ENCODE measurements at places on chromosomes 6 and 20.

- DNase-seq = no peak
These were observed 4.3 kb upstream of the DCBLD1 start for GRCh38 chr6:117477988-117478852.

DNA sequence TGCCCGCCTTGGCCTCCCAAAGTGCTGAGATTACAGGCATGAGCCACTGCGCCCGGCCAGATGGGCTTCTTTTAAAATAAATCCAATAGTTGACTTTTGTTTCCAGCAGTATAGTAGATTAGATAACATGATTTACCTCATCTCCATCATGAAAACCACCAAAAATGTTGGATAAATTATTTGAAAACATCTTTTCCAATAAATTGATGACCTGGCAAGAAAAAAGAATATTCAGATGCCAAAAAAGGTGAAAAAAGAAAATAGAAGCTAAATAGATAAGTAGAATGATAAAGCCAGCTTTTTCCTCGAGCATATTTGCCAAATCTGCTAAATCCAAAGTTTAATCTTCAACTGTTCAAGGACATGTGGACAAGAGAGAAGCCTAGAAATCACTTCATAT lies 109.2 kb downstream of the PHF3 start:
- no peak for DNase-seq

DNA sequence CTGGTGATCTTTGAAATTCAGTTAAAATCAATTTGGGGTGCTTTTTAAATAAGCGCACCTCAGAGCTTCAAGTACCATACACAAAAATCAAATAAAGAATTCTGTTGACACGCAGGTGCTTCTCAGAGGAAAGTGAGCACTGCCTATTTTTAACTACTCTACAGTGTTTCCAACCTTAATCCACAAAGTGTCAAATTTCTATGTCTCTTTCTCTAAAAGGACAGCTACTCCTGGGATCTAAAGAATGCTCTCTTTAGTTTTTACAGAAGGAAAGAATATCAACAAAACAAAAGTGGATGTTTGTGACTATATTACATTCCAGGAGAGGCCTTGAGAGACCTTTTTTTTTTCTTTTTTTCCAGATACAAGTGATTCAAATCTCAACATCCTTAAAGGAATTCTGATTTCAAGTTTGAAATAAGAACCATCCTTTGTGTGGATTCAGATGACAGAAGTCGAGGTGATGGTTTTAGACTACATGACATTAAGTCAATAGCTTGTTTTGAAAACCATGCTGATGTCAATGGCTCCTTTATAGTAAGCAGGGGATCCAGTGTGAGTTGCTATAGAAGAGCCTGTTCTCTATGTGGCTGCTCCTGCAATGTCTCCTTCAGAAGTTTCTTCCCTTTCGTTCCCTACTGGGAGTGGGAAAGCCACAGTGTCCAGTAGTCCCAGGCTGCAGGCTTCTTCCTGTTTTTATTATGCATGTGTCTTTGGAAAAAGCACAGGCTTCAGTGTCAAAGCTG lies 67.2 kb upstream of the DEFB112 start:
- DNase-seq = no peak

GRCh38 chr20:22312744-22313346 lies 271.5 kb downstream of the FOXA2 start:
- no peak for DNase-seq

DNA sequence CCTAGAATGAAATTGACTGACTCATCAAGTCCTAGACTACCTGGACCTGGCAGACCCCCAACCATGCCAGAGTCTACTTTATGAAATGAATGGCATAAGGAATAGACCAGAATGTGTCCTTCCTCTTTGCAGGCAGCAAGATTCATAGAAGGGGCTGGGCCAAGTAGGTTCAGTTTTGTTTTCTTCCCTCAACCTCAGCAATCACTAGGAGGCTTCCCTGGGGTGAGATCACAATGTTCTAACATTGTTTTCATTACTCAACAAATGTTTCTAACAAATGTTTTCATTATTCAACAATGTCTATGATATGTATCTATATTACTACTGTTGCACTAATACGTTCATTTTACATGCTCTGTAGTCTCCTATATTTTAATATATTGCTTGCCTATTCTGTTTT lies 8.4 kb upstream of the FAM162B start:
- no peak for DNase-seq

- DNase-seq = no peak
These were observed 54.9 kb downstream of the MYH7B start for GRCh38 chr20:35010405-35011192.

GRCh38 chr20:45008521-45009049 lies 42.3 kb downstream of the STK4 start:
- DNase-seq = no peak

- no peak for DNase-seq
These were observed 1.1 kb downstream of the HSF2 start for GRCh38 chr6:122400462-122401089.

DNA sequence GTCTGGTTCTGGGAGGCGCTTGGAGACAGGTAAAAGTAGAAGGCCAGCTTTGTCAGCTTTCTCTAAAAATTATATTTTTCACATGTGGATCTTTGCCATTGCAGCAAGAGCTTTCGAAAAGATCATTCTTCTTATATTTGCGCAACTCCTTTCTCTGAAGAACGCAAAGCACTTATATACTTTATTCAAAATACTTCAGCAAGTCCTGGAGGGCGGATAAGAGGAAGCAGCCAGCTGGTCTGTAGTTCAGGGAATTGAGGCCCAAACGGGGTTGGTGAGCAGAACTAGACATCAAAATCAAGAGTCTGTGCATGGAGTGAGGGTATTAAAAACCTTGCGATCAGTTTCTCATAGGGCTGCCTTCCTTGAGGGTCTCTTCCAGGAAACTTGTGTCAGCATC lies 182.3 kb downstream of the DTNBP1 start:
- DNase-seq = no peak

DNA sequence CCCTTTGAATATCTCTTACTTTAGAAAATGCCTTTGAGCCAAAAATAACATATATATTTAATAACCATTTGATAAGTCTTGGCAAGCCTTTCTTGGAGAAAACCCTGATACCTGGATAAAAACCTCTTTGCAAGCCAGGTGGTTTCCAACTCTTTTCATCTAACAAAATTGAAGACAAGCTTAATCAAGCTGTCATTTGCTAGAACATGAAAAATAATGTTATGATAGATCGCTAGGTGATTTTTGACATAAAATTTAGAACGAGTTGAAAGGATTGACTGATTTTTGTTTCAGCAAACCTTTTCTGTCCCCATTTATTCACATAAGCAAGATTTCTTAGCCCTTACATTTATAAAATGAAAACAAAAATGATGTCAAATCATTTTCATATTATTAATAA lies 44.6 kb downstream of the ABRACL start:
- no peak for DNase-seq

DNA sequence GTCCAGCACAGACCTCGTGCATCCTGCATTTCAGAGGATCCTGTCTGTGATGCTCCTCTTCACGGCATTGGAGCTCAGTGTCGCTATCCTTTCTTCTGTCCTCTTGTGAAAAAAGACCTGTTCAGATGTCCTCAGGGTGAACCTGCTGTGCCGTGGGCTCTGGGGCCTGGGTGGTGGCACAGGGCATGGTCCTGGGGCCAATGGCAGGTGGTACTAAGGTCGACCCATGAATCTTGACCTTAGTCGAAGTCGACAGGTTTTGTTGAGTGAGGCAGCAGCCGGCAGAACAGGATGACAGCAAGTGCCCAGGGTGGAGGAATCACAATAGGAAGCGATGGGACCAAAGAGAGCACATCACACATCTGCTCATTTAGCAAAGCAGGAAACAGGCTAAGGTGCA lies 22.0 kb upstream of the MAS1L start:
- DNase-seq = no peak

DNA sequence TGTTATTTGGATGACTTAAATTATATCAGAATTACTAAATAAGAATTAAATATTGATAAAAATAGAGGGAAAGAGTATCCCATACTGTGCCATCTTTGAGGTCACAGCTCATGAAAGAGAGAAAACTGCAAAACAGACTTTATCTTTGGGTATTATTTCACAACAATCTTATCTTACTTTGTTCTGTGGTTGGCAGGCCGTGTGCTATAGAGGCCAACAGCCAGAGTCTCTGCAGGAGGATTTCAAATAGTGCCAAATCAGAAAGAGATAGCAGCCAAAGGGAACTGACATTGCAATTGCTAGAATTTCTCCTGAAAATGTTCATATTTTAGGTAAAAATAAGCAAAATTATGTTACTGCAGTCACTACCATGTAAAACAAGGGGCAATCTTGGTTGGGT lies 354.2 kb downstream of the GRIK2 start:
- DNase-seq = no peak

DNA sequence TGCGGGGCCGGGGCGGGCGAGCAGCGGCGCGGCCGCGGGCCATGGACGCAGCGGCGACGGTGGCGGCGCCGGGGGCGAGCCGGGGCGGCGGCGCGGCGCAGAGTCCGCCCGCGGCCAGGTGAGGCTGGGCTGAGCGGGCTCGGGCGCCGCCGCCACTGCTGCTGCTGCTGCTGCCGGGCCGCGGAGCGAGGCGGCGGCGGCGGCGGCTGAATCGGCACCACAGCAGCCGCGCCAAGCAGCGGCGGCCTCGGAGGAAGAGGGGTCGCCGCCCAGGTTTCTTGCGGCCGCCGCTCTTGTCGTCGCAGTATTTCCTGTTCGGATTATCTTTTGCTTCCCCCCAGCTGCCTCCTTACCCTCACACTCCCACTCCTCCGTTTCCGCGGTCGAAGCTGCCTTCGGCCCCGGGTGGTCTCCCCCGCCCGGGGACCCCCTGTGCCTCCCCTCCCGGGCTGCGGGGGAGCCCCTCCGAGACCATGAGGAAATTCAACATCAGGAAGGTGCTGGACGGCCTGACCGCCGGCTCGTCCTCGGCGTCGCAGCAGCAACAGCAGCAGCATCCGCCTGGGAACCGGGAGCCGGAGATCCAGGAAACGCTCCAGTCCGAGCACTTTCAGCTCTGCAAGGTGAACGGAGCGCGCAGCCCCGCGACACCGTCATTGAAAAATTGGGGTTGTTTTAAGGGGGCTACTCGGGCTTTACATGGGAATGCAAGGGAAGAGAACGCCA lies at the start of gene STXBP5:
TSS of gene STXBP5 (plus strand) at position 358 of the 726 bp plus-strand sequence. CDS start at position 474, 116 bp downstream.
- no peak for DNase-seq

DNA sequence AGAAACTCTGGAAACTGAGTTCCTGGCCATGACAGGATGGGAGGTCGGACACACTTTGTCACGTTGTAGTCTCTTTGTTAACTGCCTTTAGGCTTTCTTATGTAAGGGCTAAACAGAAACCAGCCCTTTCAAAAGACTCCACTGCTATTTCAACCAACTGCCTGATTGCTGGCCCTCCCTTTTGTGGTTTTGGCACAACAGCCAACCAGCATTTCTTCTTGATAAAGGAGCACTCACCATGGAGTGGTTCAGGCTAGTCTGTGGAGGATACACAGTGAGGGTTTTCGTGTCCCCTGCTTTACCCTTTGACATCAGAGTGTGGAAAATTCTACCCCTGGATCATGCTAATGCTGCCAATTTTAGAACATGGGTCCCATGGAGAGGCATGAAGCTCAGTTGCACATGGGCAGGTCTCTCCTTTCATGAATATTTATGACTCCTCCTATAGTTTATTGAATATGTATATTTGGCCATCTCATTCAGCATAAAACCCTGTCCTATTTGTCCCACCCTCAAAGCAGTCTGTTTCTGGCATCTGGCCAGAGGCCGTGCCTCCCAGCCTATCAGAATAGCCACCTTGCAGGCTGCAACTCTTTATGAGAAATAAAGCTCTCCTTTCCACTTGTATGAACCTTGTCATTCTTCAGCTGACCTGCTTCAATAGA lies 148.3 kb downstream of the HS3ST5 start:
- no peak for DNase-seq

GRCh38 chr20:2986466-2986865 lies 57.0 kb upstream of the GNRH2 start:
- no peak for DNase-seq

All from NCI-H2081 treated with DMSO at 0.1 percent for 48 hours (cell line).